ENCODE measurements at places on chromosomes 3 and 15.

- no peak for DNase-seq
Observed at GRCh38 chr3:4795905-4796304, 183.3 kb upstream of the BHLHE40 start.

DNA sequence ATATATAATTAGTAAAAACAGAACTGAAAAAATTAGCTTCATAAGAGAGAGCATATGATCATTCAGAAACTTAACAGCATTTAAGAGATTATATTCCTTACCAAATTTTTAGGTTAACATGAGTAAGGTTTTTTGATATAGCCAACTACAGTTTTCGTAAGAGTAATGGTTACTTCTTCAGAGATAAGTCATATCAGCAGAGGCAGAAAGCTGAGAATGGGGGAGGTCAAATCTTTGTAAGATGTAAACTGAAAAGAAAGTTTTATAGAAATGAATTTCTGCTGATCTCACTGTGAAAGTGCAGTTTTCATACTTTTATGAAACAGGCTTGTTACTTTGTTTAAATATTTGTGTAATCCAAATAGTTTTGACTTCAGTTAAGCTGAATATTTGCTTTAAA lies 193.3 kb downstream of the ZBTB20 start:
- no peak for DNase-seq

GRCh38 chr3:112116748-112117186 lies 16.3 kb downstream of the GCSAM start:
- no peak for DNase-seq

DNA sequence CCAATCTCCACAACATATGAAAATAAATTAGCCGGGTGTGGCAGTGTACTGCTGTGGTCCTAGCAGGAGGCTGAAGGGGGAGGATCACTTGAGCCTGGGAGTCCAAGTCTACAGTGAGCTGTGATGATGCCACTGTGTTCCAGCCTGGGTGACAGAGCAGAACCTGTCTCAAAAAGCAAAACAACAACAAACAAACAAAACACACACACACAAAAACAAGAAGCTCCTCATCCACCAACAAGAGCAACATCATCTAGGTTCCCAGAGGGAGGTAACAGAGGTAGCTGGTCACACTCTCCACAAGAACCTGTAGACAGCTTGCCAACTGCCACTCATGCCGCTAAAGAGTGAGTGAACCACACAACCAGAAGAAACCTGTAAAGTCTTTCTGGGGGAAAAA lies 34.8 kb downstream of the PTPN9 start:
- DNase-seq = no peak

GRCh38 chr15:58332676-58333400 lies 99.0 kb upstream of the LIPC start:
- no peak for DNase-seq

- DNase-seq = no peak
Observed at GRCh38 chr15:94174399-94174802, 57.0 kb upstream of the MCTP2 start.

DNA sequence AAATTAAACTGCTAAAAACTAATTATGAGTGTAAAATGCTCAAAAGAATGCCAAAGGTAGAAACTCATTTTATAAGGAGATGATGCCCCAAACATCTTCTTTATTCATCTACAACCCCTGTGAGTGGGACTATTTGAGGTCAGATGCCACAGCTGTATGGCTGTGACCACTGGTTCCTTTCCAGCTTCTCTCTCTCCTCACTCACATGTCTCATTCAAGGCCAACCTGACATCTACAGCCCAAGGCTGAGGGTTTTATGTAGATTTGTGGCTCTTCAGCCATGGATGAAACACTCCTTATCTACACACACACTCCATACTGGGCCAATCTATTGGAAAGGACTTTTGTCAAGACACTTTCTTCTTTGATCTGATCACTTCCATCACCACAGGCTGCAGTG lies 231.3 kb downstream of the KCNMB2 start:
- DNase-seq = no peak

DNA sequence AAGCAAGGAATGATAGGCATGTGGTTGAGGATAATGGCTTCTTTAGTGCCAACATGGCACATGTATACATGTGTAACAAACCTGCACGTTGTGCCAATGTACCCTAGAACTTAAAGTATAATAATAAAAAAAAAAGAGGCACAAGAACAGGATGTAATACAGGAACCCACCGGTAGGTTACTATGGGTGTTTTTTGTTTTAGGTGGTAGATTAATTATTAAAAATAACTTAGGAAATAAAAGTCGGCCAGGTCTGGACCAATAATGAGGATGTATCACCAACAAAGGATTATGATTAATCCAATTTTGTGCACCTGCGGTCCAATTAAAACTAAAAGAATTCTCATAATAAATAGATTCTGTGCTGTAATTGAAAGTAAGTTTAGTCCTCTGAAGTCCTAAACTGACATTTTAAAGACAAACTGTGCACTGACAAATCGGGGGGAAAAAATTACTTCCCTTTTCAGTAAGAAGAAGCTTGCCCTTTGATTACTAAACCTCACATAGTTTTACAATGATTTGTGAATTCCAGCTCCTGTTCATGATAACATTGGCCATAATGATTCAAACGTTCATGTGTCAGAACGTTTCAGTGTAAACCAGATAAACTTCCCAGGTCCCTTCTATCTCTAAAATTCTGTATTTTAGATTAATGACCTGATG lies 62.2 kb downstream of the CASR start:
- no peak for DNase-seq

GRCh38 chr3:107377151-107377550 lies at the start of gene CCDC54:
CCDC54 (plus strand) TSS chr3:107377439; CDS start chr3:107377588, 149 bp downstream.
- DNase-seq = no peak

- no peak for DNase-seq
Observed at GRCh38 chr3:35946854-35947515, 307.7 kb downstream of the ARPP21 start.

DNA sequence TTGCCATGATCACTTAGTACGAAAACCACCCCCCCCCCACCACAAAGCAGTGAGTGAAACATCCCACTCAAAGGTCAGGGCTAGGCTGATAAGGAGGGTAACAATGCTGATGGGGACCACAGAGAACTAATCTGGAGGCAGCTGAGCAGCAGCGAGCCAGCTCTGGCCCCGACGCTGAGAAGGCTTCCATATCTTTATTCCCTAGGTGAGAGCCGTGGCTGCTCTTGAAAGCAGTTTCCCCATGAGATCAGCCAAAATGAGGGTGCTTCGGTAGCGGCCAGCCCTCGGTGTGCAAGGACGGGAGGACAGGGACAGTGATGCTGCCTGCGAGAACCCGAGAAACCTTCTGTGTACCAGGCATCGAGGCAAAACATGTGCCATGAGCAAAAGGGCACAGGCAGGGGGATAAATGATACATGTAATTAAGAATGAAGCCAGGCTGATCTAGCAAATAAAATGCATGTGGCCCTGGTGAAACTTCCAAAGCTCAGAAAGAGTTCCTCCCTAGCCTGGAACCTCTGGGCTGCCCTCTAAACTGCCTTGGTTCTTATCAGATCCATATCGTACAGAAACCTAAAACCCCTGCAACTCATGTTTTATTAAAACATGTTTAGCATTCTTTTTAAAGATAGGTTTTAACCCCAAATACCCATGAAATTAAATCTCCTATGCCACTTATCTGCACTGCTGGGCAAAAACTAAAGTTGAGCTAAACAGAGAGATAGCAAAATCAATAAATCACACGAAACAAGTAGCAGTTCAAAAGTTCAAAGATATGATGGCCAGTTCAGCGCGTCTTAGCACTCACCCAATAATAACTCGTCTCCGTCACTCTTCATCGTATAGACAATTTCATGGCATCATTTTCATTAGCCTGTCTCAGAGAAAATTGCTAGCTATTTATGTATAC lies 337.3 kb downstream of the FOXP1 start:
- DNase-seq = no peak

DNA sequence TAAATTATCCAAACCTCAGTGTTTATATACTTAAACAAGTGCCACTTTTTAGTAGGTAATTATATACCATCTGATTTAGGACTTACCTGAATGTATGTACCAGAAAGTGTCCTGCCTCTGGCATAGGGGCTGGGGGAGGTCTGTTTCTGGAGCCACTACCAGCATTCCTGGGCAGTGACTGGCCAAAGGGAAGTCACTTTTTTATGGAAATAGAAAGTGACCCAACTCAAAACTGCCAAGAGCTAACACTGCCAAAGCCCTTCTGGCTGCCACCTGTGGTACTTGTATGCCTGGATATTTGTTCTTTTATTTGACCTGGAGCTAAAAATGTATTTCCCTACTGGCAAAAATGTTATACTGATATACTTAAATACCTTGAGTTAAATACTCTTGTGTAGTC lies 42.7 kb downstream of the ESYT3 start:
- DNase-seq = no peak

GRCh38 chr15:34603095-34603494 lies 19.6 kb upstream of the GOLGA8B start:
- DNase-seq = no peak

DNA sequence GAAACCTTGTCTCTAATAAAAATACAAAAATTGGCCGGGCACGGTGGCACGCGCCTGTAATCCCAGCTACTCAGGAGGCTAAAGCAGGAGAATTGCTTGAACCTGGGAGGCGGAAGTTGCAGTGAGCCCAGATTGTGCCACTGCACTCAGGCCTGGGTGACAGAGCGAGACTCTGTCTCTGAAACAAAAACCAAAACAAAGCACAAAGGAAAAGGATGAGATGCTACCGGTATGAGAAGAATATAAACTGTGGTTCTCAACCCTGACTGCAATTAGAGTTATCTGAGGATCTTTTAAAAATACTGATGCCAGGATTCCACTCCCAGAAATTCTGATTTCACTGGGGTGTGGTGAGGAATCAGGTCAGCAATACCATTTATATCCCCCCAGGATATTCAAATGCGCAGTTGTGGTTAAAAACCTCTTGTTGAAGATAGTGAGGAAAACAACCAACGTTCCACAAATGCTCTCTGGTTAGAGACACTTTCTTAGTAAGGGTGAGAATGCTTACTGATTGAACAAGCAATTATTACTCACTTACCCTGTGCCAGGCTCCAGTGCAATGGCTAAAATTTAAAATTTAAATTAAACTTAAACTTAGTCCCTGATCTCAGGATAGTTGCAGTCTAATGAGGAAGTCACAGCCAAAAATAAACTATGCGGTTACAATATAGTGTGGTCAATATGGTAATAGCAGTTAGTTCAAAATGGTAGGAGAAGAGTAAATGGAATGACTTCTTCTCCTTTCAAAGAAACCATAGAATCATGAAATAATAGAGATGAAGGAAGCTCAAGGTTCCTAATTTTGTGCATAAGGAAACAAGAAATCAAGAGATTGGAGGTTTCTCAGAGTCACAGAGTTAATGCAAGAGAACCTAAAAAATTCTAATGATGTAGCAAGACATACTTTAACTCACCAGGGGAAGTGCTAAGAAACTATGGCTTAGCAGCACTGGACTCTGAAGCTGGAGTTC lies 109.5 kb downstream of the SSR3 start:
- DNase-seq = no peak

DNA sequence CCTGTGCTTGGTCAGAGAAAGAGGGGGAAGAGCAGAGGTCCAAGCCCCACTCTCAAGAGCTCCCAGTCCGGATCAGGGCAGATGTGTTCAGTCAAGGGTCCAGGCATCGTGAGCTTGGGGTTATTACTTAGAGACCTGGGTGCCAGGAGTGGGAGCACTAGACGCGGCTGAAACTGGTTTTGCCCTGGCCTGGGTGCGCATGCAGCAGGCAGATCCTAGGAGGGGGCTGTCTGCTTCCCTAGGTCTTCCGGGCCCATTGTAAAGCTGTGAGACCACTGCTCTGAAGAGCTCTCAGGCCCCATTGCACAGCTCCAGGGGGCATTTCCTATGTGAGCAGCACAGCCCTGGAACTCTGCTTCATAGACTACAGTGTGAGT lies 204.9 kb upstream of the LINGO1 start:
- no peak for DNase-seq

DNA sequence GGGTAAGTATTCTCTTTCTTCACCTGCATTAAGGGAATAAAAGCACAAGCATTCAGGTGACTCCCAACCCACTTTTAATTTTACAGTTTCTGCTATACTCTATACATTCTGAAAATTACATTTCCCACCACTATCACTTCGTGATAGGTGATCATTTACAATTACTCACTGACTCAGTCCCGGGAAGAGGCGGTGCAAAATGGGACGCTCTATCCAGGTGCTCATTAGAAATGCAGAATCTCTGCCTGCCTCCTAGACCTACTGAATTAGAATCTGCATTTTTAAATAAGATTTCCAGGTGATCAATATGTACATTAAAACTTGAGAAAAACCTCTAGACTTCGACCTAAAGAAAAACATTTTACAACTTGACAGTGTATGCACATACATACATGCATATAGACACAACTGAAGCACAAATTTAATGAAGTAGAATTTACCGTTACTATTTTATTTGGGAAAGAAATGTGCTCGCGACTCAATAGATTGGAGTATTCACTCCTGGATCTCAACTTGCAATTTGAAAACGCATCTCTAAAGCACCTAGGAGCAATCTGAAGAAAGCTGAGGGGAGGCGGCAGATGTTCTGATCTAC lies 598 bp upstream of the TGFBR2 start:
- DNase-seq = no peak

DNA sequence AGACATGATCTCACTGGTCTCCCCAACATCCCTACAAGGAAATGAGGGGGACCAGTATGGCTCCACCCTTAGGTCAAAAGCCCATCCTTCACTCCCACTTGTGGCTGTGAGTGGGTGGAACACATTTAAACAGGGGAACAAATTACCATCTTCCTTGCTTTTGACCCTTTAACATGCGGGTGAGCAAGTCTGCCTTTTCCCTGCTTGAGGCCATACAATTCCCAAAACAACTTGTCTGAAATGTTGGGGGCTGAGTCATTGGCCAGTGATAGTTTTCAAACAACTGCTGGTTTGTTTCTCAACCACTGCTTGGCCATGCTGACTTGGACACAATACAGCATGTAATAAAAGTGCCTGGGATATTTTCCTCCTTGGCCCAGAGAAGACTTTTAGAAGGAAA lies 39.6 kb downstream of the COL8A1 start:
- no peak for DNase-seq

DNA sequence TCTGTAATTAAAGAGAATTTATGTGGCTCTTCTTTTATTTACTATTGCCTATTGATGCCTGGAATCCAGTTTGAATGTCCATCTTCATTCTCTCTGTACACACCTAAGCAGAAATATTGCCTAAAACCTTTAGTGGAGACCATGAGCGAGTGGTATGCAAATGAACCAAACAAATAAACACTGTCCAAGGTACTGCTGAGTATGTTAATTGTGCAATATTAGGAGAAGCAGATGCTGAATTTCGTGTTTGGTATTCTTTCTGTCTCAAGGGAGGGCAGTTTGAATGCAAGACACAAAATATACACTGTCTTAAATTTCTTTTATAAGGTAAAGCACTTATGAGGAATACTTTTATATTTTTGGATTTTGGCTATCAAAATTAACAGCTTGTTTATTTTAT lies 440.9 kb downstream of the RBMS3 start:
- DNase-seq = no peak

Measured in stimulated activated CD4-positive, alpha-beta T cell treated with anti-CD3 and anti-CD28 coated beads, Interleukin-15, amount 100 ng/mL, for 1 hour (primary cell).